ENCODE measurements at places on chromosomes 11 and 22.

- DNase-seq = no peak
- H3K27me3 ChIP-seq = no peaks in the 10 kb centered on the region
- H3K36me3 ChIP-seq = peaks cover 7% of the 10 kb centered on the region
- H3K27ac ChIP-seq = peak overlapping the region; percentile 43
- H3K4me3 ChIP-seq = no peak overlapping the region
These were observed 20.0 kb downstream of the MICAL2 start for GRCh38 chr11:12130180-12130980.

DNA sequence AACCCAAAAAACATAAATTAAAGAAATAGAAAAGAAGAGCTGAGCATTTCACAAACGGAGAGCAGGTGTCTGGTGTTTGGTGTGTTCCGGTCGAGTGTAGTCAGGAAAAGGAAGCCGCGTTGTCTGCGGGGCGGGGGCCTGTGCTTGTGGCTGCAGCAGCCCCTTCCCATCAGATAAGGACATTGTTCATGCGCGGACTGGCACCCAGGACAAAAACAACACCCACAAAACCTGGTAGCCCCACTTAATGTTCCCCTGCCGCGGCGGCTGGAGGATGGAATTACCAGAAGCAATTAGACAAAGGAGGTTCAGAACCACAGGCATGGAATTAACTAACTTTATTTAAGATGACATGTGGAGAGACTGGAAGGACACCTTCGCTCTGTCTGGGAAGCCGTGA lies 29.9 kb downstream of the KRTAP5-5 start:
- DNase-seq = peak; percentile 48
- no peak overlapping the region for H3K27ac ChIP-seq
- H3K4me1 ChIP-seq = peaks cover 45% of the 10 kb centered on the region
- H3K36me3 ChIP-seq = no peaks in the 10 kb centered on the region
- peak overlapping the region; percentile 59 for H3K4me3 ChIP-seq

- H3K4me3 ChIP-seq = no peak overlapping the region
- H3K27ac ChIP-seq = no peak overlapping the region
- H3K27me3 ChIP-seq = peaks cover 15% of the 10 kb centered on the region
- no peaks in the 10 kb centered on the region for H3K36me3 ChIP-seq
These were observed 3.2 kb upstream of the BIRC2 start for GRCh38 chr11:102343809-102344208.

GRCh38 chr22:27541836-27542235 lies 259.7 kb downstream of the MN1 start:
- no peak overlapping the region for H3K27ac ChIP-seq
- no peaks in the 10 kb centered on the region for H3K36me3 ChIP-seq
- H3K27me3 ChIP-seq = peaks cover 5% of the 10 kb centered on the region

DNA sequence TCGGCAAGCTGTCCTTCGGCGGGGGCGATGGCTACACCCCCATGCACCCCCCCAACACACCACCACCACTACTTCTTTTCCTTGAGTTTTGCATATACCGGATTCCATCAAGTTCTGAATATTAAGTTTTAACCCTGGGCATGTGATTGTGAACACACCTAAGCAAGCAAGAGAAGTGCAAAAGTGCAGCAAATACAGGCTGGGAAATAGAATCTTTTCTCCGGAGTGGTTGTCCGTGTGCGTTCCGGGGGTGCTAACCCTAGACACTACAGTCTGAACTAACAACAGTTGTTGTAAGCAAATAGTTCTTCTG lies 574 bp downstream of the PRSS23 start:
- DNase-seq = no peak
- peak overlapping the region; percentile 98 for H3K4me3 ChIP-seq
- peaks cover 5% of the 10 kb centered on the region for H3K36me3 ChIP-seq
- H3K4me1 ChIP-seq = peaks cover 62% of the 10 kb centered on the region
- H3K27ac ChIP-seq = peak overlapping the region; percentile 91
- peaks cover 10% of the 10 kb centered on the region for H3K27me3 ChIP-seq

DNA sequence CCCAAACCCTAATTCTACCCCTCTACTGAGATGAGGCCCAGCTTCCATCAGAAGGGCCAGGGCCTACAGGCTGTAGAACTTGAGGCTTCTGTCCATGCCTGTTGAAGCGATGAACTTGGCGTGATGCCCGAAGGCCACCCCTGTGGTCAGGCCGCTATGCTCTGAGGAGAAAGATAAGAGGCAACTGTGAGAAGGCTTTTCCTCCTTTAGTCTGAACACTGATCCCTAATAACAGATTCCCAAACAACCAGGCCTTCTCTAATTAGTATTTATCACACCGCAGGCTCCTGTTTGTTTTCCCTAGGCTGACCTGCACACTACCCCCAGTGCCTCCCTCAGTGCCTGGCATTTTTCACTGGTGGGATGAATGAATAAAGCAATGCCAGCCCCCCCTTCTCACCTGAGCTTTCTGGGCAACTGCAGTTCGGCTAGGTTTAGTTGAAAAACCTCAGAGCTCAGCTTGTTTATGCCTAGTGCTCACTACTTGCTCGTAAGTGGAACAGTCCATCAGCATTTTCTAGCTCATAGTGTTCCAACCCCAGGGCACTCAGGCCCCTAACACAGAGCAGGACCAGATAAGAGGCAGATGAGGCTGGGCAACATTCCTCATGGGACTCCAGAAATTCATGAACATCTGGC lies 15.2 kb downstream of the PRPF19 start:
- no peaks in the 10 kb centered on the region for H3K27me3 ChIP-seq
- no peak for DNase-seq
- no peak overlapping the region for H3K4me3 ChIP-seq
- H3K36me3 ChIP-seq = peaks cover 15% of the 10 kb centered on the region
- H3K27ac ChIP-seq = peak overlapping the region; percentile 51
- H3K4me1 ChIP-seq = peaks cover 12% of the 10 kb centered on the region

DNA sequence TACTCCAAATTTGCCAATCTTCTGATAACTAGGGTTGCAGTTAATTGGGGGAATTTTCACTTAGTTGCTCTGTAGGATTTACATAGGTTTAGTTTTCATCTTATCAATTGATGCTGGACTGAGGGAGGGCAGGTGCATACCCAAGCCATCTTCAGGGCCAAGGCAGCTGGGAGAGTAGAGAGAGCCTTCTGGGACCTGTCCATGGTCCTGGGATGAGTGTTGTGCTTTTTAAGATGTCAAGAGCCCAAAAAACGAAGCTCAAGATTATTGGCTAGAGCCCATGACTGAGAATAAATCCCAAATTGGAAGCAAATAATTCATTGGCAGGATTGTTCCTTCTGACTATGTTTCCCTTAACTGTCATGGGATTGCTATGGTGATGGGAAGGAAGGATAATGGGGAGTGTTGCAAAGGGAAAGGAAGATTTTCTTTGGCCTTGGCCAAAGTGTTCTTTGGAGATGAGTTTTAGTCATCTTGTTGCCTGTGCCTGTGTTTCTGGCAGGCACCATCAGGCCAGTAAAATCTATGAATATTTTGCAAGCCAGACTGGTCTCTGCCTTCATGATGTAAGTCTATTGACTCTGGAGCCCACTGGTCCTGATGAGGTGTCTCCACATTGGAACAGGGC lies 4.5 kb downstream of the SLC22A6 start:
- no peaks in the 10 kb centered on the region for H3K36me3 ChIP-seq
- peaks cover 4% of the 10 kb centered on the region for H3K27me3 ChIP-seq
- no peak overlapping the region for H3K4me3 ChIP-seq
- H3K4me1 ChIP-seq = no peaks in the 10 kb centered on the region
- no peak for DNase-seq
- no peak overlapping the region for H3K27ac ChIP-seq

- no peaks in the 10 kb centered on the region for H3K4me1 ChIP-seq
- no peak for DNase-seq
These were observed 215.3 kb downstream of the KCNA4 start for GRCh38 chr11:29801561-29801960.

DNA sequence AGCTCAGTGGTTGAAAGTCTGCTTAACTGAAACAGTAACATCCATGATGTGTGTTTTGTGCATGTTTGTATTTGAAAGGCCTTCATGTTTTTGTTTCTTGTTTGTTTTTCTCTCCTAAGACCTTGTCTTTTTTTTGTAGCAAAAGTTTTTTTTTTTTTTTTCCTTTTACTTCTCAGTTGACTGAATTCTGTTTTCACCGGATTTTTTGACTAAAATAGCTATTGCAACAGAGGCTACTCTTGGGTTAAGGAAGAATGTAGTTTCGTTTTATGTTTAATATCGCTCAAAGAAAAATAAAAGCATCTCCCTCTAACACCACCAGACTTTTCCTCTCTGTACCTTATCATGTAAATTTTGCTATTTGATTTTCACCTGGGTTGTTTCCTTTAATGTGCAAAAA lies 15.1 kb downstream of the APOL6 start:
- H3K4me3 ChIP-seq = peak overlapping the region; percentile 70
- H3K27ac ChIP-seq = peak overlapping the region; percentile 95
- H3K27me3 ChIP-seq = peaks cover 13% of the 10 kb centered on the region
- no peak for DNase-seq
- H3K36me3 ChIP-seq = peaks cover 42% of the 10 kb centered on the region
- peaks cover 58% of the 10 kb centered on the region for H3K4me1 ChIP-seq

DNA sequence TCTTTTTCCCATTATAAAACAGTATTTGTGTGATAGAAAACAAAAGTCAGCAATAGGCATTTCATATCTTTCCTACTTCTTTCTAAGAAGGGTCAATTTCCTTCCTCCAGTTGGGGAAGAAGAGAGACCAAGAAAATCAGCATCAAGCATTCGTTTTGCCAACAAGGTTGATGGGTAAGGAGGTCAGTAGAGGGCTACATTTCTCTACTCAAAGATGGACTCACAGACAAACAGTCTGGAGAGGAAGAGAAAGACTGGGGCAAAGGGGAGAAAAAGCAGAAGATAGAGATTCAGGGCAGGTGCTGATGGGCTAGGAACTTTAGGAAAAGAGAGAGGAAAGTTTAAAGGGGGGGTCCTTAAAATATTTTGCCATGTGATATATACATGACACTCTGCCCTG lies 8.6 kb upstream of the MTNR1B start:
- no peaks in the 10 kb centered on the region for H3K27me3 ChIP-seq
- no peaks in the 10 kb centered on the region for H3K4me1 ChIP-seq
- H3K4me3 ChIP-seq = no peak overlapping the region
- DNase-seq = no peak

DNA sequence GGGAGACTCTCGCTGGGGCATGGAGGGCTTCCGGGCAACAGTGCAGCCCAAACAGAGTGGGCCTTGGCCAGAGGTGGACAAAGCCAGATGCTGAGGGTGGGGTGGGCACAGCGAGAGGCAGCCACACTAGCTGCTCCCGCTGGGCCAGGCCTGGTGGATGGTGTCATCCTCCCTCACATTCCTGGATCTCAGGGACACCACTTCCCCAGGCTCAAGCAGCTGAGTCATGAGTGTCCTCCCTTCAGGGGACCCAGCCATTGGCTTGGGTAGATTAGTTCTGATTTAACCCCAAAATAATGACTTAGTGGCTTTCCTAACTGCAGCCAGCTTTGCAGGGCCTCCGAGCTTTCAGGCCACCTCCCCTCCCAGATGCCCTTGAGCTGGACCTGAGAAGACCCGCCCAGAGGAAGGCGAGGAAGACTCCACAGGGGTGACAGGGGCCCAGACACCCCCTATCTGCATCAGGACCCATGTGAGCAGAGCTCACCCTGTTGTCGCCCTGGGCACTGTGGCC lies 25.9 kb upstream of the WNT7B start:
- H3K4me1 ChIP-seq = peaks cover 22% of the 10 kb centered on the region
- DNase-seq = no peak
- H3K27ac ChIP-seq = no peak overlapping the region
- no peaks in the 10 kb centered on the region for H3K36me3 ChIP-seq
- no peaks in the 10 kb centered on the region for H3K27me3 ChIP-seq

GRCh38 chr11:45662096-45662664 lies 3.2 kb downstream of the CHST1 start:
- DNase-seq = no peak
- no peaks in the 10 kb centered on the region for H3K4me1 ChIP-seq
- H3K27me3 ChIP-seq = peaks cover 25% of the 10 kb centered on the region
- no peak overlapping the region for H3K27ac ChIP-seq
- peaks cover 2% of the 10 kb centered on the region for H3K36me3 ChIP-seq

DNA sequence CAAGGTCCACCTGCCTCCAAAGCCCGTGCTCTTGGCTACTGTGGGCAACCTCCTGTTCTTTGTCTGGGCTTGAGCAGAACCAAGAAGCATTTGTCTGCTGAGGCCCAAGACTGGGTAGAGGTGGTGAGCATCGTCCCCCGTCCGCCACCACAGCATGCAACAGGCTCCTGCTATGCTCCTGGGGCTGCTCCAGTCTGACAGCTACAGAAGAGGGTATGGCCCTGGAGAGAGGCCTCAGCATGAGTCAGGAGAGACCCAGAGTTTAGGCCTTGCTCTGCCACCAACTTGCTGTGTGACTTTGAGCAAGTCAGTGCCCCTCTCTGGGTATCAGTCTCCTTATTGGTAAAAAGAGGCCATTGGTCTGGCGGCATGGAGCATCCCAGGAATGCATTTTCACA lies 91.2 kb downstream of the TP53I11 start:
- H3K36me3 ChIP-seq = no peaks in the 10 kb centered on the region
- no peak overlapping the region for H3K27ac ChIP-seq
- H3K27me3 ChIP-seq = peaks cover 51% of the 10 kb centered on the region
- no peak overlapping the region for H3K4me3 ChIP-seq

- no peak for DNase-seq
- no peaks in the 10 kb centered on the region for H3K27me3 ChIP-seq
- no peaks in the 10 kb centered on the region for H3K36me3 ChIP-seq
- H3K27ac ChIP-seq = no peak overlapping the region
- no peak overlapping the region for H3K4me3 ChIP-seq
- no peaks in the 10 kb centered on the region for H3K4me1 ChIP-seq
These were observed 35.6 kb downstream of the FBLN1 start for GRCh38 chr22:45538281-45538680.

DNA sequence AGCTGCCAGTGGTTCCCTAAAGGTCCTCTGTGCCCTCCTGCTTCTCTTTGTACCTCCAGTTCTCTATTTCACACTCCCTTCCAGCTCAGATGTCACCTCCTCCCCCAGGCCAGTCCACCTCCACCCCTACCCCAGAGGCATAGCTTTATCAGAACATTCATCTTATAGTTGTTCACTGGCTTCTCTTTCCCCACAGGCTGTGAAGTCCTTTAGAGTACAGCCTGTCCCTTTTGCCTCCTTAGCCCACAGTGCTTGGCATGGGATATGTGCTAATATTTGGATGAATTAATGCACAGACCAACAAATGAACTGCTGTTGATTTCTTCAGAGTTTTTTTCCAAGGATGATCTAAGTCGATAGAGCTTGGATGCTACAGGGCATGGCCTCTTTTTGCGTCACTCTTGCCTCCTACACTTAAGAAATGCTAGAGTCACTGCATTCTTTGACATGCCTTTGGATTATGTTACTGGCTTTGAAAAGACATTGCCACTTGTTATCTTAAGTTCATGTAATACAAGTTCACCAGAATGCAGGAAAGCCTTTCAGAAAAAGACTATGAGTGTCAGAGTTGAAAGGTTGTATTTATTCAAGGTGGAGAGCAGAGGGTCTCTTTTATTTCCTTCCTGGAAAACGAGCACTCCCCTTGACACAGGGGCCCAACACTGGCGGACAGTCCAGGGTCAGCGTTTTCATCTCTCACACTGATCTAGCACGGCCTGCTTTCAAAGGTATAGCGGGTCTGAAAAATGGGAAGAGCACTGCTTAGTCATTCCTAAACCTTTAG lies 75.7 kb downstream of the PISD start:
- H3K4me3 ChIP-seq = no peak overlapping the region
- peak overlapping the region; percentile 89 for H3K27ac ChIP-seq
